ENCODE measurements at places on chromosomes 1 and 21. TPM values are rescaled to one million over a fixed set of nuclear protein-coding genes. Genes with fewer than 3 reads are reported as not detected.
A peak's percentile ranks its signal among the peaks of the same experiment; 100 is the strongest.

The RPE65 gene
- not detected for total RNA-seq

The ADAMTS1 gene
- 0.98 TPM for total RNA-seq

The LY9 gene
- 0.22 TPM for total RNA-seq

The SLAMF9 gene
- total RNA-seq: not detected

The ANKRD45 gene
- 0.44 TPM for total RNA-seq

The DCLRE1B gene
- 13.4 TPM for total RNA-seq

The LCE1D gene
- not detected for total RNA-seq

The C1QB gene
- total RNA-seq: 0.32 TPM

- no peaks in the 10 kb centered on the region for H3K27me3 ChIP-seq
- H3K4me1 ChIP-seq: no peaks in the 10 kb centered on the region
- no peaks in the 10 kb centered on the region for H3K36me3 ChIP-seq
- H3K4me3 ChIP-seq: no peak overlapping the region
- no peak overlapping the region for H3K27ac ChIP-seq
These were observed 9.5 kb downstream of the ST6GALNAC5 start for GRCh38 chr1:76876655-76877395.

DNA sequence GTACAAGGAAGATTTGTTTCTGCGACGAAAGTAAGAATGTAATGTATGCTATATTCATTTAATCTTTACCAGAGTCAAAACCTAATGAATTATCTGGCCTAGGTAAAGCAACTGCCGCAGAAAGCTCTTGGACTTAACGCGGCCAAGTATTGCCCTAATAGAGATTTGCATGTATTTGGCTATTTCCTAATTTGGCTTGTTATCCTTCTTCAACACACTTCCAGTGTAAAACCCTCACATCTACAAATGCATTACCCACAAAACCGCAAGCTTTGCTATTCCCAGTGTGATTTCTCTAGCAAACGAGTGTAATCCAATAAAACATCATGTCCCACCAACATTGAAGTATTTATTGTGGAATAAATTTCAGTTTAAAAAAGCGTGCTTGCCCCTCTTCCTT lies 123.8 kb upstream of the LMO4 start:
- no peak overlapping the region for H3K4me3 ChIP-seq
- H3K27ac ChIP-seq: no peak overlapping the region
- 0 out of 2 replicates have a peak, but pooled peaks cover 4% of the 10 kb centered on the region for H3K27me3 ChIP-seq

DNA sequence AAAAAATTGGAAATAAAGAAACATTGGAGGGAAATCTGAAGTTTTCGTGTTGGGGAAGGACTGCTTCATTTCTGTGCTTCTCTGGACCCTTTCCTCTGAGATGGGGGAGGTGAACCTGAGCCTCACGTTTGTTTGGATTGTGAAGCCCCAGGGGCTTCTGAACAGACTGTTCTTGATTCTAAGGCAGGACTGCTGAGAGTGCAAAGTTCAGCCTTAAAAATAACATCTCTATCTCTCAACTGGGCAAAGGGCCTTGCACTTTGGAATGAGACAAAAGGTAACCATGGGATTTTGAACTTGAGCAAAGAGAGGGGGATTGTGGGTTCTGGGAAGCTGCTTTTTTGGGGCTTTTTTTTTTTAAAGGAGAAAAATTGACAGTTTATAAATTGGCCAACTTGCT lies 45.0 kb downstream of the GPR88 start:
- no peaks in the 10 kb centered on the region for H3K36me3 ChIP-seq
- no peaks in the 10 kb centered on the region for H3K4me1 ChIP-seq
- no peak for DNase-seq
- no peak overlapping the region for H3K27ac ChIP-seq

- no peak overlapping the region for H3K27ac ChIP-seq
- peaks cover 10% of the 10 kb centered on the region for H3K4me1 ChIP-seq
- H3K4me3 ChIP-seq: no peak overlapping the region
- H3K27me3 ChIP-seq: no peaks in the 10 kb centered on the region
These were observed 476.5 kb downstream of the BRINP3 start for GRCh38 chr1:190001187-190001586.

DNA sequence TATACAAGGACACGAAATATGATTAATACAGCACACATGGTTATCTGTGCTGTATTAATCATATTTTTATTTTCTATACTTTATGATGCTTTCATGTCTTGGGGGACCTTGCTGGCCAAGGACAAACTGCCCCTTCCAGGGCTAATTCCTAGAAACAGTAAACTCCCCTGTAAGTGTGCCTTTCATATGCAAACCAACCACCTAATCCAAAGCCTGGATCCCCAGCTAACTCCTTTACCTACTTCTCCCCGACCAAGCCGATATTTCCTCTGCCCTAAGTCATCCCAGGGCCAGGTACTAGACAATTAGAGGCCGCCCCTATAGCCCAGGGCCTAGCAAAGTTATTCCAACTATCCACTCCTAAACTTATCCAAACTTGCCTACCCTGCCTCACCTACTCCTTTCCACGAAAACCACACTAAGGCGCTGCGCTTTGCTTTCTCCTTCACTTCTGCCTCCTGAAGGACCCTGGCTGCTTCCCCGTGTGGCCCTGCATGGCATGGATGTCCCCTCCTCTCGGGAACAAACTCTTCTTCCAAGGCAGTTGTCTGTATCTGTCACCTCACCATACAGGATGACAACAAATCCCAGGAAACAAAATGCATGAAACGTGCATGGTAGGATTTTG lies 10.2 kb downstream of the SH3BP5L start:
- no peak overlapping the region for H3K27ac ChIP-seq
- H3K4me3 ChIP-seq: no peak overlapping the region
- H3K27me3 ChIP-seq: no peaks in the 10 kb centered on the region
- DNase-seq: no peak

GRCh38 chr21:17436626-17437111 lies 76.2 kb upstream of the CXADR start:
- peaks cover 10% of the 10 kb centered on the region for H3K27me3 ChIP-seq
- H3K4me3 ChIP-seq: no peak overlapping the region
- no peaks in the 10 kb centered on the region for H3K36me3 ChIP-seq
- no peak overlapping the region for H3K27ac ChIP-seq
- DNase-seq: no peak

DNA sequence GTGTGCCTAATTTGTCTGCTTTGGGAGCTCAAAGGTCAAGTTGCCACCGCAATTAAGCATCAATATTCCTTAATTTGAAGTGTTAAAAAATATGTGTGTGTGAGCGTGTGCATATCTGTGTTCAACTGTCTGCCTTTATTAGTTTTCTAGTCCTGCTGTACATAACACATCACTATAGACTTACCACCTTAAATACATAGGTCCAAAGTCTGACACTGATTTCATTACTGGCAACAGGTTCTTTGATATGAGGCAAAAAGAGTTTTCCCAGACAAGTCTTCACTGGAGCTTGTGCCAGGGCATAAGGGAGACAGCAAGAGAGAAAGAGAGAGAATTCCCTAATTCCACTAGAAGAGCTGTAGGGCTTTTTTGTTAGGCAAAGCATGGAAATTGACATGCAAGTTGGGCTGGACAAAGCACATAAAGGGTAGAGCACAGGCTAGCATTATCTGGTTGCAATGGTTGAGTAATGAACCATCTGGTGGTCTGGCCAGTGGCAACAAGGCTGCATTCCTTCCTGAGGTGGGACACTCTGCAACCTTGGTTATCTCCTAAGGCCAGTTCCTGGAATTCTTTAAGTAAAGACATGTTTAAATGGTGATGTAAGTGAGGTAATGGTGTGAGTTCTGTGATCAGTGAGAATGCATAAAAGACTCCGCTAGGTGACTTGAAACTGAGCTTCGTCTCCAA lies 457.2 kb upstream of the ADAMTS5 start:
- no peak for DNase-seq
- H3K4me3 ChIP-seq: no peak overlapping the region
- H3K27me3 ChIP-seq: no peaks in the 10 kb centered on the region

GRCh38 chr1:203992440-203992839 lies 80.5 kb upstream of the SOX13 start:
- no peak for DNase-seq
- H3K36me3 ChIP-seq: no peaks in the 10 kb centered on the region
- H3K27ac ChIP-seq: no peak overlapping the region
- no peaks in the 10 kb centered on the region for H3K27me3 ChIP-seq

DNA sequence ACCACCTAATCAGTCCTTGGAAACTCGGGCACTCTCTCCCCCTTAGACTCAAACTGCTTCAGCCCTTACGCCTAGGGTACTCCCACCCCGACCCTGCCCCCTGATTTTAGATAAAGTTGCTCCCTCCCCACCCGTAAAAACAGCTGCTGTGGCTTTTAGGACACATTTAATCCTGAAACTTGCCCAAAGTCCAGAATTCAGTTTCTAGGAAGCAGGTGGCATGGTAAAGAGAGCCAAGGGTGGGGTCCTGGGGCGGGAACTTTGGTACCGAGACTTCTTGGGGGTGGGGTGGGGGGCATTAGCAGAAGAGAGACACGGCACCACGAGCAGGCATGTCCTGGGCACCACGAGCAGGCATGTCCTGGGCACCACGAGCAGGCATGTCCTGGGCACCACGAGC lies 52.4 kb downstream of the CASZ1 start:
- no peaks in the 10 kb centered on the region for H3K36me3 ChIP-seq
- H3K27ac ChIP-seq: no peak overlapping the region
- H3K4me3 ChIP-seq: no peak overlapping the region
- H3K4me1 ChIP-seq: no peaks in the 10 kb centered on the region
- no peaks in the 10 kb centered on the region for H3K27me3 ChIP-seq

DNA sequence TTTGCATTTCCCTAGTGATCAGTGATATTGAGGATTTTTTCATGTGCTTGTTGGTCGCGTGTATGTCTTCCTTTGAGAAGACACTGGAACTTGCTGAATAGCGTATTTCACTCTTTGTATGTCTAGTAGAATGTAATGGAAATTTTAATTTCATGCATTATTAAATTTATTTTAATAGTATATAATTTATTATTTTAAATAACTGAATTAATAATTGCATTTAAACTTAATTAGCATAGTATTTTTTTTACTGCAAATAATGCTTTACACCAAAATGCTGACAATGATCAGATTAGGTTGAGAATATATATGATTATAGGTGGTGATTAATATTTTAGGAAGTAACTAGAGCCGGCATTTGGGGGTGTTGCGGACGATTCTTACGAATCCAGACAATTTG lies 10.5 kb upstream of the MTARC1 start:
- H3K27ac ChIP-seq: no peak overlapping the region
- H3K36me3 ChIP-seq: no peaks in the 10 kb centered on the region
- no peak for DNase-seq
- H3K4me3 ChIP-seq: no peak overlapping the region
- no peaks in the 10 kb centered on the region for H3K27me3 ChIP-seq

GRCh38 chr1:174491606-174492005 lies 43.8 kb downstream of the GPR52 start:
- DNase-seq: no peak
- no peaks in the 10 kb centered on the region for H3K36me3 ChIP-seq
- no peak overlapping the region for H3K27ac ChIP-seq

GRCh38 chr1:178174539-178174938 lies 80.6 kb downstream of the RASAL2 start:
- no peak overlapping the region for H3K27ac ChIP-seq
- H3K27me3 ChIP-seq: no peaks in the 10 kb centered on the region
- H3K4me1 ChIP-seq: no peaks in the 10 kb centered on the region
- no peak overlapping the region for H3K4me3 ChIP-seq
- no peak for DNase-seq

DNA sequence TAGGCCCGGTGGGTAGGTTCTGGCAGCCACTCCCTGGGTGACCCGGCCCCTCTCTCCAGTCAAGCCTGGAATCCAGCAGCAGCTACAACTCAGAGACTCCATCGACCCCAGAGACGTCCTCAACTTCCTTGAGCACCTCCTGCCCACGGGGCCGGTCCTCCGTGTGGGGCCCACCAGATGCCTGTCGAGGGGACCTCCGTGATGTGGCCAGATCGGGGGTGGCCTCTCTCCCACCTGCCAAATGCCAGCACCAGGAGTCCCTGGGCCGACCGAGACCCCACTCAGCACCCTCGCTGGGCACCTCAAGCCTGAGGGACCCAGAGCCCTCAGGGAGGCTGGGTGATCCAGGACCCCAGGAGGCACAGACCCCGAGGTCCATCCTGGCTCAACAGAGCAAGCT lies 2.7 kb downstream of the MIIP start:
- no peaks in the 10 kb centered on the region for H3K4me1 ChIP-seq
- H3K27ac ChIP-seq: no peak overlapping the region
- peaks cover 8% of the 10 kb centered on the region for H3K36me3 ChIP-seq
- H3K4me3 ChIP-seq: no peak overlapping the region
- no peak for DNase-seq
- H3K27me3 ChIP-seq: no peaks in the 10 kb centered on the region

DNA sequence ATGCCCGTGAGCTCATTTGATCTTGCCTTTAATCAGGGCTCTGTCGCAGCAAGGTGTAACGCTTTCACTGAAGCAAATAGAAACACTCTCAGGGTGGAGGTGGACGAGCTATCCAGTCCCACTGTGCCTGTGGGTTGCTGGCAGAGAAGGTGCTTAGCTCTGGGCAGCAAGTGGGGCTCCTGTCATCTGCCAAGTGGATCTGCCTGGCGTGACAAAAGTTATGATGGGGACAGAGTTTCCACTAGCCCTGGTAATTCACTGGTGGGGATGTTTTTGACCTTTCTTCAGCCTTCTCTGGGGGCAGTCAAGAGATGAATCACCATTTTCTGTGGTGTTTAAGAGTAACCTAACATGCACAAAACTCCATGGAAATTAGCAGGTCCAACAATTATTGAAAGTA lies 71.3 kb upstream of the EDEM3 start:
- H3K4me3 ChIP-seq: no peak overlapping the region
- no peak for DNase-seq
- no peaks in the 10 kb centered on the region for H3K36me3 ChIP-seq
- no peaks in the 10 kb centered on the region for H3K27me3 ChIP-seq
- peaks cover 11% of the 10 kb centered on the region for H3K4me1 ChIP-seq

DNA sequence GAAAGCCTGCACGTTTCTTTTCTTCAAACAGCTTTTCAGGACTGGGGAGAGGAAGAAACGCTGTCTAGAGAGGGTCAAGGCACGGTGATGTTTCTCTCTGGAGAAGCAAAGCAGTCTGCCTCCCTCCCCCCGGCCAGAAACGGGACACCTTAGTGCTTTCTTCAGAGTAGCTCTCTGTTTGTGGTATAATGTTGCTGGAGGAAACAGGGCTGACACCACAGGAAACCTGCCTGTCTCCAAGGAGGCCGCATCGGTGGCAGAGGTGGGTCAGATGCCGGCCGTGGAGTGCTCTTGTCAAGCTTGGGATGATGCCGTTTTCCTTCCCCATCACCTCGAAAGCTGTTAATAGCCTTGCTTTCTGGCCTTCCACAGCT lies 139.4 kb downstream of the DHRS3 start:
- H3K36me3 ChIP-seq: no peaks in the 10 kb centered on the region
- no peak for DNase-seq
- no peaks in the 10 kb centered on the region for H3K27me3 ChIP-seq
- peaks cover 94% of the 10 kb centered on the region for H3K4me1 ChIP-seq
- peak overlapping the region; percentile 84 for H3K27ac ChIP-seq

GRCh38 chr1:25661043-25661815 lies 44.6 kb downstream of the MAN1C1 start:
- H3K4me1 ChIP-seq: no peaks in the 10 kb centered on the region
- no peaks in the 10 kb centered on the region for H3K27me3 ChIP-seq
- H3K27ac ChIP-seq: no peak overlapping the region
- no peaks in the 10 kb centered on the region for H3K36me3 ChIP-seq

GRCh38 chr1:67958472-67958871 lies 92.0 kb downstream of the DIRAS3 start:
- H3K36me3 ChIP-seq: no peaks in the 10 kb centered on the region
- H3K27ac ChIP-seq: no peak overlapping the region
- H3K27me3 ChIP-seq: no peaks in the 10 kb centered on the region
- no peak overlapping the region for H3K4me3 ChIP-seq
- DNase-seq: no peak
